ENCODE measurements at places on chromosomes 3 and 15.

- DNase-seq: no peak
These were observed 641.4 kb upstream of the CBLB start for GRCh38 chr3:106510206-106510605.

- no peak for DNase-seq
These were observed 38.6 kb downstream of the CCDC80 start for GRCh38 chr3:112602217-112602838.

DNA sequence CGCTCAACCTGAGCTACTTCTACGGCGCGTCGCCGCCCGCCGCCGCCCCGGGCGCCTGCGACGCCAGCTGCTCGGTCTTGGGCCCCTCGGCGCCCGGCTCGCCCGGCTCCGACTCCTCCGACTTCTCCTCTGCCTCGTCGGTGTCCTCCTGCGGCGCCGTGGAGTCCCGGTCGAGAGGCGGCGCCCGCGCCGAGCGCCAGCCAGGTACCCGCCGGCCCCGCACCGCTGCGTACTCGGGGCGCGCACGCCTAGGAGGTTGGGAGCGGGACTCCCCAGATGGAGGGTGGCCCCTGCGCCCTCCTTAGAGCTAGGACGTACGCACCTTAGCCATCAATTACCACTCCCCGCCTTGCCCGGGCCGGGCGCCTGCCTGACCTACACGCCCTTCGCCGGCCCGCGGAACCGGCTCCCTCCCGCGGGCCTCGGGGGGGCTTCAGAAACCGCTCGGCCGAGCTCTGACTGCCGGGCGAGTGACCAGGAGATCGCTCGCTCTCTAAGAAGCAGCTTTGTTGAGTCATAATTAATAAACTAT is 466 bp downstream of the NFKBIZ start:
- DNase-seq: peak; percentile 43

DNA sequence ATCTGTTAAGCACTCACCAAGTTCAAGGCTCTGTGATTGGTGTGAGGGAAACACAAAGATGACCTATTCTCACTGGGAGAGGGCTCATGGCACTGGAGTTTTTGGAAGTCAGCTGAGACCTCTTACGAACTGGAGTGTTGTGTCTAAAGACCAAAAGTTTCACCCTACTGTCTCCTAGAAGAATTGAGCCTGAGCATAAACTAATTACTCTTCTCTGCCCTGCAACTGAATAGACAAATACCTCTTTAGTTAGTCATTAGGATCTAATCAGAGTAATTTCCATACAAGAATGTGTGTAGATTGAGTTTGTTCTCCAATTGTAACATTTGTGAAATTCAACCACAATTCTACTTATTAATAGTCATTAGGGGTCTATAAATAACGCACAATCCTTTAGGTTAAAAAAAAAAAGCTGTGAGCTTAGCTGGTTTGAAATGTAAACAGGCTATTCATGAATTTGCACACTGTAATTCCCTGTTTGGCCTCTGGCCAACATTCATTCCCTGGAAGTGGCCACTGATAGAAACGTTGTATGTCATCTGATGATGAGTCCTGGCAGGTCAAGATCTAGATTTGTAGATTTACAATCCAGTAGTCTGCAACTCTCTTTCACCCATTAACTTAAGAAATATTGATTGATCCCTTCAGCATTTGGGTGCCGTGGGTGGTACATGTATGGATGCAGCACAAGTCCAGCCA is 76.8 kb upstream of the SOX14 start:
- no peak for DNase-seq

- DNase-seq: no peak
These were observed 31.4 kb upstream of the ZBTB38 start for GRCh38 chr3:141336672-141337522.

GRCh38 chr15:25694239-25694584 is 168.9 kb downstream of the ATP10A start:
- no peak for DNase-seq

- DNase-seq: no peak
These were observed 209.7 kb downstream of the WDR72 start for GRCh38 chr15:53549697-53550305.

GRCh38 chr3:184037816-184038215 is 6.3 kb downstream of the HTR3D start:
- no peak for DNase-seq

GRCh38 chr3:12158387-12159226 is at the start of gene TIMP4:
Gene TIMP4, minus strand, starts transcription at chr3:12158912. Its CDS starts 72 bp downstream, at chr3:12158840.
- DNase-seq: no peak

GRCh38 chr15:44775953-44776352 is 39.6 kb downstream of the TRIM69 start:
- DNase-seq: no peak

DNA sequence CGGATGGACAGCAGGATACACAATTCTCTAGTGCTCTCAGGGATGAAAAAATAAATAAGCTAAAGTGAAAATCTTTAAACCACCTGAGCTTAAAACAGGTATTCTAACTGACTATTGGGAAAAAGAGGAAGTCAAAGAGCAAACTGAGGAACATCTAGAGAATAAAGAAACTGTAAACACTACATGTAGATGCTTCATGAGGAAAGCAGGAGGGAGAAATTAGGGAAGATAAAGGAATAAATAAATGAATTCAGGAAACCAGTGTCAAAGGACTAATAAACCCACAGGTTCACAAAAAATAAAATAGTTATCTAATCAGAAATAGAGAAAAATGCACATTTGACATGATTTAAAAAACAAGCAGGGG is 525 bp upstream of the MCCC1 start:
- DNase-seq: no peak
